ENCODE measurements at places on chromosomes 12 and 14. TPM values are rescaled to one million over a fixed set of nuclear protein-coding genes. Genes with fewer than 3 reads are reported as not detected.

- no peak for DNase-seq
Observed at GRCh38 chr12:45816652-45817051, 87.1 kb downstream of the ARID2 start.

DUSP6 gene
- 207 TPM for total RNA-seq

PLEKHG7 gene
- not detected for total RNA-seq

GRCh38 chr12:54201001-54201794 lies 12.4 kb upstream of the SMUG1 start:
- peak; percentile 86 for DNase-seq

- DNase-seq, result no peak
Observed at GRCh38 chr12:57797933-57798332, 15.3 kb downstream of the TSFM start.

DNA sequence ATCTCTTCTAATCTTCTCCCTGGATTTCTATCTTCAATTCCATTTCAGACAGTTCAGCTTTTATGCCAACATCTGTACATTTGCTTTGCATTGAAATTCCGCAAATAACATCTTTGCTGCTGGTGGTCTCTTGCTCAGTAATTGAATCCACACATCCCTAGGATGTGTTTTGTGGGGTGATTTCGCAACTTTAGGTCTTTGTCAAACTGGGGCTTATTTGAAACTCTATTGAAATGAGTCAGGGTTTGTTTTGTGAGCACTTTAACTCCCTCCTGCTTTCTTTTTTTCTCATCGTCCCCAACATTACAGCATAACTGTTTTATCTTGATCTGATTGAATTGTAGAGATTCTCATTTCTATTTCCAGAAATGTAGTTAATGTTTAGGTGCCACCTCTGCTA lies 404.3 kb downstream of the NPAS3 start:
- DNase-seq, result peak; percentile 73

GRCh38 chr14:59245809-59246295 lies 57.4 kb downstream of the DAAM1 start:
- no peak for DNase-seq

DNA sequence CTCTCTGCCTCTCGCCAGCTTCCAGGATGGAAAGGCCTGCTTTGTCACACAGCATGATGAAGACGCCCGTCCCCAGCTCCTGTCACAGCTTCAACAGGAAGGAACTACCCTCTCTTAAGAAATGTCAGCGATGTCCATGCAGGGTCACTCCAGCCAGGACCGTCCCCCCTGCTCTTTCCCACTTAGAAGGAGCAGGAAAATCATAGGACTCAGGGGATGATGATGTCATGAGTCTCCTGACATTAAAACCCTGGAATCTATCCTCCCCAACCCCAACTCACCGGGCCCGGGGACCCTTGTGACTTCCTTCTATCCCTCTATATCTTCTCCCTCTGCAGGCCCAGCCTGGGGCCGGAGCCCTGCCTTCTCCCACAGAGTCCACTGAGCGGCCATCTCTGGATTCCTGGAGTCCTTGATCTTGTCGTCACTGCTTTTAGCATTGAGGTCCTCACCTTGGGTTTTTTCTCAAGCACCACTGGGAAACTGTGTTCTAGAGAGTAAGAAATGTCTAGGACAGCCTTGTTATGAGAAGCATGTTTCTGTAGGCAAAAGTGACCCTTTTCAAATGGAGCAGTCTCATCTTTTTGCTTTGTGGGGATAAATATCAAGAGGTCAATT lies 42.8 kb upstream of the P2RX7 start:
- no peak for DNase-seq

GRCh38 chr12:79560225-79560889 lies 130.4 kb downstream of the PAWR start:
- DNase-seq, result no peak

PROX2 gene
- total RNA-seq, result not detected

CABP1 gene
- total RNA-seq, result 1.6 TPM

GALNT9 gene
- 7.4 TPM for total RNA-seq

DNA sequence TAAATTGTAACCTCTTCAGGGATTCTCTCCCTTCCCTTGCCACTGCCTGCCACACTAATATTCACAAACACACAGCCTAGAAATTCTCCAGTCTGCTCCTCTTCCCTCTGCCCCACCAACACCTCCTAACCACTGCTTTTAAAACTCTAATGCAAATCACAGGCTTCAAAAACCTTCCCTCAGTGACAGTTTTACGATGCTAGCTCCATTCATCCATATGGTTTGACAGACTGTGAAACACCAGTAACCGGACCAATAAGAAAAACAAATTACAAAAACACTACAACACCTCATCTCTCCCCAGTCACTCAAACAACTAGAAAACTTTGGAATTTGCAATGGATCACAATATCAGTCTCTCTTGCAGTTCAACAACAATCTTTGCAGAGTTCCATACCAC lies 5.7 kb downstream of the DPF3 start:
- peak; percentile 33 for DNase-seq

KRT85 gene
- not detected for total RNA-seq

DNA sequence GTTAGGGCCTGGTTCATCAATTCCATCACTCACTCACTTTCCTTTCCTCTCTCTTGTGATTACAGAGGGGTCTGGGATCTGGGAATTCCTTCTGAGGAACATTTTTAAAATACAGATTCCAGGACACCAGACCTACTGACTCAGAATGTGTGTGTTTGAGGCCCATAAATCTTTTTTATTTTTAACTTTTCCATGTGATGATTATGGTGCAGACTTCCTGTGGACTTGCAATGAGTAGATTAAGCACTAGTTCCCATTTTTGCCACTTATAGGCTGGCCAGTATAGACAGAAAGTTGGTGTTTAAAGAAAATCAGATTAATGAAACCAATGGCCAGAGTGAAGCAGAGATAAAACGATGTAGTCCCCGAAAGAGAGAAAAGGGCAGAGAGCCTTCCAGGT lies 28.1 kb downstream of the SLC41A2 start:
- no peak for DNase-seq

MTRFR gene
- 21.9 TPM for total RNA-seq

DNA sequence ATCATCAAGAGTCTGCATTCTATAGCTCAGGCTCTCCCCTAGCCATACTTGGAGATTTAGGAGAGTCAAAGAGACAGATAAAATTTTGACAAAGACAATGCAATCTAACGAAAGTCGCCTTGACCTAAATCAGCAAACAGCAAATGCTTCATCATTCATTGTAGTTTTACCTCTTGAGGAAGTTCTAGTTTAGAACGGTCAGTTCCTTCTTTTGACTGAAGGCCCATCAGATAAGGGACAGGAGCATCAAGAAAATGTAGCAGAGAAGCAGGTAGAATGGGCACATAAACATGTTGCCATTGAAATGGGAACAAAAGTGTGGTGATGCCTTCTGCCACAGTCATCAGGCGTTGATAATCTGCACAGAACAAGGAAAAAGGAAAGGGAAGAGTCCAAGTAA lies 130.9 kb downstream of the DENND5B start:
- DNase-seq, result no peak

KLRC4 gene
- not detected for total RNA-seq

TMEM52B gene
- total RNA-seq, result not detected

HOXC11 gene
- total RNA-seq, result 7.0 TPM

INHBC gene
- total RNA-seq, result not detected

All from A673 (cell line).